ENCODE measurements at places on chromosomes 1 and 21. TPM values are rescaled to one million over a fixed set of nuclear protein-coding genes. Genes with fewer than 3 reads are reported as not detected.

Gene WNT3A
- total RNA-seq = not detected

Gene AIRE
- not detected for total RNA-seq

Gene ARHGEF16
- not detected for total RNA-seq

GRCh38 chr1:111904478-111905218 lies 84.8 kb downstream of the KCND3 start:
- H3K4me1 ChIP-seq = no peaks in the 10 kb centered on the region
- no peak overlapping the region for H3K27ac ChIP-seq
- no peaks in the 10 kb centered on the region for H3K36me3 ChIP-seq
- H3K27me3 ChIP-seq = peaks cover 29% of the 10 kb centered on the region

DNA sequence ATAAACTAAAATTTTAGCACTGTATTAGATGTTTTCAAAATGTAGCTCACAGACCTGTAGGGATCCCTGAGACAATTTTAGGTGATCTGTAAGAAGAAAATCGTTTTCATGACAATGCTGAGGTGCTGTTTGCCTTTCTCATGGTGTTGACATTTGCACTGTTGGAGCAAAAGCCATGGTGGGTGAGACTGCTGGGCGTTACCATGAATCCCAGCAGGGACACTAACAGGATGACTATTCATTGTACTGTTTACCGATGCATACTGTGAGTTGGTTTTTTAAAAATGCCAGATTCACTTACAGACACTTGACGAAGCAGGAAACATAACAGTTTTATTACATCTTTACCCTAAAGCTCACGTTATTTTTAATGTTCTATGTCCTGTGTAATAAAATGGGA lies 468.5 kb downstream of the PCP4 start:
- DNase-seq = no peak
- H3K27me3 ChIP-seq = no peaks in the 10 kb centered on the region
- no peak overlapping the region for H3K4me3 ChIP-seq
- no peaks in the 10 kb centered on the region for H3K36me3 ChIP-seq
- no peak overlapping the region for H3K27ac ChIP-seq

GRCh38 chr1:207007352-207008033 lies 25.1 kb downstream of the C1orf116 start:
- H3K4me1 ChIP-seq = peaks cover 5% of the 10 kb centered on the region
- no peak overlapping the region for H3K4me3 ChIP-seq

DNA sequence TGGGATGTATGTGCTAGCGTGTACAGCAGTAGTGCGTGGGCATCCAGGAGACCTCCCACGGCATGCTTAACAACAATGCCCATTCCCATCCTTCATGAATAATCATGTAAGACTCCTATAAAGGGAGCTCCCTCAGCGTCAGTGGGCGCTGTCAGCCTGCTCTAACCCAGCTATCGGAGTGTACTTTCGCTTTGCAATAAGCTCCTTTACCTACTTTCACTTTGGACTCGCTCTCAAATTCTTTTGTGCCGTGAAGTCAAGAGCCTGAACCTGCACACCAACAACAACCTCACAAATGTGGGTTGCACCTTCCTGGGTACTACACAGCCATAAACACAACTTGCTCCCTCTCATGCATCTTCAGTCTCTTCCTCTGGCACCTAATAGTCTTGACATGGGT lies 114.8 kb upstream of the PAXBP1 start:
- H3K4me1 ChIP-seq = peaks cover 14% of the 10 kb centered on the region
- peaks cover 25% of the 10 kb centered on the region for H3K27me3 ChIP-seq
- H3K4me3 ChIP-seq = peak overlapping the region; percentile 65
- H3K36me3 ChIP-seq = no peaks in the 10 kb centered on the region

- H3K27ac ChIP-seq = no peak overlapping the region
- no peak for DNase-seq
- H3K27me3 ChIP-seq = peaks cover 31% of the 10 kb centered on the region
- no peak overlapping the region for H3K4me3 ChIP-seq
- H3K4me1 ChIP-seq = no peaks in the 10 kb centered on the region
Observed at GRCh38 chr1:232301246-232301645, 328.7 kb downstream of the SIPA1L2 start.

- peaks cover 8% of the 10 kb centered on the region for H3K27me3 ChIP-seq
- no peak overlapping the region for H3K27ac ChIP-seq
- DNase-seq = no peak
- H3K36me3 ChIP-seq = no peaks in the 10 kb centered on the region
- peaks cover 5% of the 10 kb centered on the region for H3K4me1 ChIP-seq
- H3K4me3 ChIP-seq = no peak overlapping the region
Observed at GRCh38 chr1:27001570-27002360, 8.3 kb downstream of the TRNP1 start.

DNA sequence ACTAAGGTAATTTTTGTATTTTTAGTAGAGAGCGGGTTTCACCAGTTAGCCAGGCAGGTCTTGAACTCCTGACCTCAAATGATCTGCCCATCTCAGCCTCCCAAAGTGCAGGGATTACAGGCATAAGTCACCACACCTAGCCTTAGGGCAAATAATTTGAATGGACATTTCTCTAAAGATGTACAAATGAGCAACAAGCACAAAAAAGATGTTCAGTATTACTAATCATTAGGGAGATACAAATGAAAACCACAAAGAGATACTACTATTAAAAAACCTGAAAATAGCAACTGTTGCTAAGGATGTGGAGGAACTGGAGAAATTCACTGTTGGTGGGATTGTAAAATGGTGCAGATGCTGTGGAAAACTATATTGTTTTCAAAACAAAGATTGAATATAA lies 79.1 kb downstream of the GABPA start:
- H3K27ac ChIP-seq = no peak overlapping the region
- DNase-seq = no peak
- peaks cover 5% of the 10 kb centered on the region for H3K27me3 ChIP-seq
- H3K4me1 ChIP-seq = peaks cover 2% of the 10 kb centered on the region
- no peaks in the 10 kb centered on the region for H3K36me3 ChIP-seq
- H3K4me3 ChIP-seq = no peak overlapping the region

DNA sequence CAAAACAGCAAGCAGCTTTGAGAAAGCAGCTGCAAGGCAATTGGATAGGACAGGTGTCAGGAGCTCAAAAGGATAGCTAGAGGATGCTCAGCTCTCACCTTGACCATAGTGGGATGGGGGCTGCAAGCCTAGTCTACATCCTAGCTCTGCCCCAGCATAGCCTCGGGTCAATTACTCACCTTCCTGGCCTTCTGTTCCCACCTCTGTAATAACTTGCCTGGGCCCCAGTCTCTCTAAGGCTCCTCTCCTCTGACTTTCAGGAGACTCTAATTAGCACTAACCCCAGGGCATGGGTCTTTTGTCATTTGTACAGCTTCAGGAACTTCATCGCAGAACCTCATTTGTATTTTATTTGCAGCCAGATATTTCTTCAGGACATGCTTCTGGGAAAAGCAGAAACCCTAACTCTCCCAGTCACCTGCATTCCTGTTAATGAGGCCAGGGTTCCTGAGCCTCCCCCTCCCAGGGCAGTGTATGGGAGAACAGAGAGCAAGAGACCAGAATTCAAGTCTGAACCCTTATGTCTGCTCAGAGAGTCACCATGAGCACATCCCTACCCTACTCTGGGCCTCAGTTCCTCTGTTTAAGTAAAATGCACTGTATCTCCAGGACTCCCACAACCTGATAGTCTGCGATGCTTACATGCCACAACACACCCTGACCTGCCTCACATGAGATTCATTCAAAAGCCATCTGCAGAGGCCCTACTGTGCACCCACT lies 108.1 kb downstream of the MATN1 start:
- no peak for DNase-seq
- H3K36me3 ChIP-seq = no peaks in the 10 kb centered on the region
- H3K4me3 ChIP-seq = no peak overlapping the region
- no peak overlapping the region for H3K27ac ChIP-seq
- H3K27me3 ChIP-seq = peaks cover 29% of the 10 kb centered on the region

- DNase-seq = no peak
- H3K36me3 ChIP-seq = no peaks in the 10 kb centered on the region
Observed at GRCh38 chr1:6329851-6330250, 63.7 kb downstream of the ACOT7 start.

GRCh38 chr1:6185635-6186382 lies 5.7 kb upstream of the CHD5 start:
- no peak overlapping the region for H3K4me3 ChIP-seq
- peaks cover 12% of the 10 kb centered on the region for H3K36me3 ChIP-seq
- no peak overlapping the region for H3K27ac ChIP-seq
- no peak for DNase-seq

DNA sequence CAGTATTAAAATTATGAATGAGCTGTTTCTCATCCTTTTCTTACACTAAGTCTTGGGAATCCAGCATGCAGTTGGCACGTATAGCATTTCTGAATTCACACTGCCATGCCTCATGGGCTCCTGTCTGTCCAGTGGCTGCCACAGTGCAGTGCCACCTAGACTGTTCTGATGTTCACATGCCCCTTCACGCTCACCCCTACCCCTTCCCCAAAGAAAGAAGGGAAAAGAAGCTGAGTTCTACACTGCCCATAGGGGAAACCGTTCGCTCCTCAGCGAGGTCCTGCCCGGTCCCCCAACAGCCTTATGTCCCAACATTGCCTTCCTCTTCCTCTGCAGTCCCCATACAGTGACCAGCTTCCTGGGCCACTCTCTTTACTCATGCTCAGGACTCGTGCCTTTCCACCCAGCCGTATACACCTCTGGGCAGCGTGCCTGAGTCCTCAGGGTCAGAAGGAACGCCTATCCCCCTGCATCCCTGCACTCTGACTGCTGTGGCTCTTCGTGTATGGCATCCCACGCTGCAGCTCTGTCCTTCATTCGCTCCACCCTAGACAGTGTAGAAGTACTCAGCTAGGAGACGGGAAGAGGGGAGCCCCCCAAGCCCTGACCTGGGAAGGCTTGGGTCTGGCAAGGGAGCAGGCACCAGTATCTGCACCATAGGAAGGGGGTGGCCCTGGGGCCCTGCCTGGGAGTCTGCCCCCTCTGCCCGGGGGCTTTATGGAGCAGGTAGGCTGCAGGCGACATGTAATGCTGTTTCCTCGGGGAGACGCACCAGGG lies 24.1 kb upstream of the ARF1 start:
- peak; percentile 29 for DNase-seq
- H3K27ac ChIP-seq = no peak overlapping the region
- H3K4me3 ChIP-seq = no peak overlapping the region
- H3K27me3 ChIP-seq = peaks cover 33% of the 10 kb centered on the region

- H3K27ac ChIP-seq = no peak overlapping the region
- no peak overlapping the region for H3K4me3 ChIP-seq
- H3K27me3 ChIP-seq = no peaks in the 10 kb centered on the region
- no peaks in the 10 kb centered on the region for H3K36me3 ChIP-seq
Observed at GRCh38 chr1:211638689-211639101, 36.7 kb downstream of the NEK2 start.

- no peaks in the 10 kb centered on the region for H3K27me3 ChIP-seq
- peaks cover 25% of the 10 kb centered on the region for H3K4me1 ChIP-seq
- peaks cover 6% of the 10 kb centered on the region for H3K36me3 ChIP-seq
- H3K27ac ChIP-seq = peak overlapping the region; percentile 84
- H3K4me3 ChIP-seq = no peak overlapping the region
Observed at GRCh38 chr21:43337901-43338655, 88.9 kb downstream of the SIK1 start.

DNA sequence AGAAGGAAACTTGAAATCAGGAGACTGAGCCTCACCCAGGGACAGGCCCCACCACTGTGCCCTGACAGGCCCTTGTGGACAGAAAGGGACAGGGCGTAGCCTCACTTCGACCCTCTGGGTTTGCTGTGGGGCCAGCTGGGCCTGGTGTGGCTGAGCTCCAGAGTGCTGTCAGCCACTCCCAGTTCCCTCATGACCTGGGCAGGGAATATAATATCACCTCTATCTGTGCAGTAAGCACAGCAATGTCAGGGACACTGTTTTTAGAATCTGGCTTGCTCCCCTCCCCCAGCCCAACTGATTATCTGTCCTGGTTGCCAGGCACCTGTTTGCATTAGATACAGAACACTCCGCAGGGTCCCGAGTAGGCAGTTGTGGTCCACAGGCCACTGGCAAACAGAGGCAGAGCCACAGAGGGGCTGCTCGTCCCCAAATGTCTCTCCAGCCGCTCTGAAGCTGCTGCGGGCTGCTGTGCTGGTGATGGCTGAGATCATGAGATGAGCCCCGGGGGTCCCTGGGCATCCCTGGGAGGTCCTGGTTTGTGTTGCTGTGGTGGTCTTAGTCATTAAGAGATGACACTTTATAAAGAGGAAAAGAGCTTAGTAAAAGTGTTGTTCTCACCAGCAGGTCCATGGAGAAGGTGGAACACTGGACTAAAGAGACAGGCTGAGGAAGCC lies 51.6 kb downstream of the ETS2 start:
- H3K4me3 ChIP-seq = no peak overlapping the region
- H3K4me1 ChIP-seq = no peaks in the 10 kb centered on the region
- H3K27ac ChIP-seq = no peak overlapping the region

- no peaks in the 10 kb centered on the region for H3K4me1 ChIP-seq
- H3K4me3 ChIP-seq = no peak overlapping the region
- H3K27ac ChIP-seq = no peak overlapping the region
- no peak for DNase-seq
Observed at GRCh38 chr1:55712148-55712547, 497.0 kb upstream of the USP24 start.

GRCh38 chr21:17387030-17387617 lies 125.7 kb upstream of the CXADR start:
- no peaks in the 10 kb centered on the region for H3K27me3 ChIP-seq
- no peaks in the 10 kb centered on the region for H3K4me1 ChIP-seq
- no peak overlapping the region for H3K27ac ChIP-seq
- no peaks in the 10 kb centered on the region for H3K36me3 ChIP-seq
- H3K4me3 ChIP-seq = no peak overlapping the region

GRCh38 chr1:202170726-202171125 lies 10.3 kb upstream of the PTPN7 start:
- no peaks in the 10 kb centered on the region for H3K36me3 ChIP-seq
- no peaks in the 10 kb centered on the region for H3K27me3 ChIP-seq
- H3K4me3 ChIP-seq = no peak overlapping the region
- H3K4me1 ChIP-seq = no peaks in the 10 kb centered on the region

DNA sequence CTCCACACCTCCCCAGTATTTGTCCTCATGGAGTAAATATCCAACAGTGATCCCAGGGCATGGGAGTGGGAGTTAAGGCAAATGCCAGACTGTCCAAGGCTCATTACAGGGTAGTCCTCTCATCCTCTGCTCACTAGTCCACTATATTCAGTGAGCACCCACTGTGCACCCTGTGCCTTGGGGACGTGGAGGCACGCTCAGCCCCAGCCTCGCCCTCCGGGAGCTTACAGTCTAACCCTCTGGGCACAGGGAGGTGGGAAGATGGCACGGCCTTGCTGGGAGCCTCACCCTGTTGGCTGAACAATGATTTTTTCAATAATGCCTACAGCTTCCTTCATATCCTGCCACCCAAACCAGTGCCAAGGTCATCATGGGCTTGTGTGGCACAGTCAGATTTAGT lies 2.8 kb downstream of the HES2 start:
- H3K27me3 ChIP-seq = peaks cover 23% of the 10 kb centered on the region
- H3K4me3 ChIP-seq = no peak overlapping the region
- H3K4me1 ChIP-seq = peaks cover 5% of the 10 kb centered on the region
- no peak overlapping the region for H3K27ac ChIP-seq
- DNase-seq = no peak
- no peaks in the 10 kb centered on the region for H3K36me3 ChIP-seq

- H3K27me3 ChIP-seq = no peaks in the 10 kb centered on the region
- DNase-seq = no peak
- H3K4me1 ChIP-seq = peaks cover 25% of the 10 kb centered on the region
Observed at GRCh38 chr1:27539901-27540861, 50.2 kb upstream of the WASF2 start.
